ENCODE measurements at places on chromosomes 3 and 15. TPM values are rescaled to one million over a fixed set of nuclear protein-coding genes. Genes with fewer than 3 reads are reported as not detected.

CPNE9 gene
- not detected for total RNA-seq

SYNM gene
- total RNA-seq: 5.2 TPM

AZI2 gene
- 58.0 TPM for total RNA-seq

SOX14 gene
- not detected for total RNA-seq

IL16 gene
- total RNA-seq: 9.2 TPM

MPI gene
- total RNA-seq: 76.7 TPM

NOX5 gene
- total RNA-seq: 0.12 TPM

SIDT1 gene
- total RNA-seq: 65.7 TPM

SKOR1 gene
- 0.49 TPM for total RNA-seq

MUSTN1 gene
- total RNA-seq: not detected

ERICH6 gene
- total RNA-seq: not detected

SUSD5 gene
- 0.89 TPM for total RNA-seq

GOLGA6L7 gene
- not detected for total RNA-seq

RTP3 gene
- total RNA-seq: not detected

IMPG2 gene
- total RNA-seq: 0.11 TPM

SERINC4 gene
- not detected for total RNA-seq

ANKRD63 gene
- total RNA-seq: not detected

BLOC1S6 gene
- total RNA-seq: 24.0 TPM

TFRC gene
- 595 TPM for total RNA-seq

ADPRH gene
- total RNA-seq: 2.9 TPM

Data from left colon (tissue), 2 donors.